ENCODE measurements at places on chromosomes 16 and 17. TPM values are rescaled to one million over a fixed set of nuclear protein-coding genes. Genes with fewer than 3 reads are reported as not detected.

C17orf100 gene
- total RNA-seq: 3.3 TPM

DHRS7C gene
- total RNA-seq: not detected

CLEC3A gene
- not detected for total RNA-seq

SDR42E2 gene
- not detected for total RNA-seq

ARMC5 gene
- 12.7 TPM for total RNA-seq

AIPL1 gene
- total RNA-seq: not detected

HAPSTR1 gene
- total RNA-seq: 24.1 TPM

HIGD1B gene
- not detected for total RNA-seq

CRHR1 gene
- not detected for total RNA-seq

KCNH4 gene
- total RNA-seq: 0.42 TPM

GNAO1 gene
- 0.51 TPM for total RNA-seq

FA2H gene
- 43.1 TPM for total RNA-seq

WFDC1 gene
- total RNA-seq: not detected

SSTR5 gene
- total RNA-seq: 0.25 TPM

PHOSPHO1 gene
- total RNA-seq: 0.80 TPM

OTOP3 gene
- total RNA-seq: not detected

OSGIN1 gene
- total RNA-seq: 25.8 TPM

SLC16A6 gene
- total RNA-seq: 0.30 TPM

NPIPA7 gene
- 17.9 TPM for total RNA-seq

RAD51C gene
- 61.3 TPM for total RNA-seq

RTN4RL1 gene
- 3.2 TPM for total RNA-seq

SLC5A10 gene
- total RNA-seq: 0.18 TPM

KRTAP2-1 gene
- total RNA-seq: not detected

IL34 gene
- total RNA-seq: 0.66 TPM

SYCE1L gene
- total RNA-seq: 8.7 TPM

FBF1 gene
- total RNA-seq: 8.9 TPM

NOXO1 gene
- total RNA-seq: 0.16 TPM

CTRB2 gene
- total RNA-seq: not detected

CPHXL2 gene
- not detected for total RNA-seq

PLLP gene
- 1.3 TPM for total RNA-seq

SLFN12 gene
- not detected for total RNA-seq

ZNF624 gene
- 2.7 TPM for total RNA-seq

CHST4 gene
- not detected for total RNA-seq

NTN1 gene
- 0.42 TPM for total RNA-seq

WWP2 gene
- 24.4 TPM for total RNA-seq

CACNG3 gene
- not detected for total RNA-seq

DBF4B gene
- total RNA-seq: 31.7 TPM

KCNJ18 gene
- total RNA-seq: not detected

RNF157 gene
- 8.0 TPM for total RNA-seq

PTX4 gene
- total RNA-seq: not detected

RHBDL1 gene
- total RNA-seq: 1.4 TPM

PRSS53 gene
- total RNA-seq: 1.1 TPM

MPP2 gene
- 1.7 TPM for total RNA-seq

FNDC8 gene
- total RNA-seq: 0.07 TPM

XAF1 gene
- total RNA-seq: 0.24 TPM

ATP2A1 gene
- 4.1 TPM for total RNA-seq

TNFRSF17 gene
- total RNA-seq: not detected

ZSWIM7 gene
- 47.4 TPM for total RNA-seq
